A549 treated with AZD2906 at 1 μM for 4 hours (cell line): ENCODE measurements at places on chromosomes 1 and 21. TPM values are rescaled to one million over a fixed set of nuclear protein-coding genes. Genes with fewer than 3 reads are reported as not detected.

Gene PDPN
- total RNA-seq, result 0.10 TPM in 1 of 5 replicates, not detected in the others

Gene ALX3
- total RNA-seq, result not detected in 5 replicates

Gene FCRL2
- total RNA-seq, result not detected in 5 replicates

Gene STRIP1
- total RNA-seq, result 11.2 to 14.0 TPM (median 12.2 TPM) in 5 replicates

Gene RPTN
- 0.02 TPM in 2 of 5 replicates, not detected in the others for total RNA-seq

Gene NASP
- 102 to 144 TPM (median 116 TPM) in 5 replicates for total RNA-seq

Gene ADAMTS4
- 0.01 to 0.02 TPM (median 0.01 TPM) in 4 of 5 replicates, not detected in the other for total RNA-seq

Gene CFAP298
- total RNA-seq, result 25.0 to 31.4 TPM (median 29.3 TPM) in 5 replicates

Gene DIO1
- total RNA-seq, result not detected in 5 replicates

Gene GABPA
- total RNA-seq, result 5.7 to 6.8 TPM (median 6.4 TPM) in 5 replicates

Gene KISS1
- 0.36 to 0.70 TPM (median 0.49 TPM) in 4 of 5 replicates, not detected in the other for total RNA-seq

Gene SPAG17
- not detected in 5 replicates for total RNA-seq

Gene PLA2G4A
- 7.6 to 9.8 TPM (median 8.8 TPM) in 5 replicates for total RNA-seq

Gene ST6GALNAC3
- total RNA-seq, result 0.39 to 0.92 TPM (median 0.61 TPM) in 5 replicates

Gene DMRTA2
- 0.09 to 0.13 TPM (median 0.10 TPM) in 5 replicates for total RNA-seq

Gene SHISA4
- total RNA-seq, result 12.9 to 19.3 TPM (median 17.4 TPM) in 5 replicates

Gene RAB3B
- total RNA-seq, result 4.3 to 8.4 TPM (median 4.8 TPM) in 5 replicates

Gene PROK1
- not detected in 5 replicates for total RNA-seq

Gene S100A7A
- not detected in 5 replicates for total RNA-seq

Gene CFAP141
- total RNA-seq, result 0.37 TPM in 1 of 5 replicates, not detected in the others

Gene INSRR
- not detected in 5 replicates for total RNA-seq

Gene ZBTB40
- 4.5 to 5.0 TPM (median 4.8 TPM) in 5 replicates for total RNA-seq

Gene PADI3
- total RNA-seq, result 0.71 to 1.0 TPM (median 0.84 TPM) in 5 replicates
